ENCODE measurements at places on chromosomes 7 and 10.

- DNase-seq: no peak
Observed at GRCh38 chr7:81457852-81458522, 311.9 kb downstream of the HGF start.

DNA sequence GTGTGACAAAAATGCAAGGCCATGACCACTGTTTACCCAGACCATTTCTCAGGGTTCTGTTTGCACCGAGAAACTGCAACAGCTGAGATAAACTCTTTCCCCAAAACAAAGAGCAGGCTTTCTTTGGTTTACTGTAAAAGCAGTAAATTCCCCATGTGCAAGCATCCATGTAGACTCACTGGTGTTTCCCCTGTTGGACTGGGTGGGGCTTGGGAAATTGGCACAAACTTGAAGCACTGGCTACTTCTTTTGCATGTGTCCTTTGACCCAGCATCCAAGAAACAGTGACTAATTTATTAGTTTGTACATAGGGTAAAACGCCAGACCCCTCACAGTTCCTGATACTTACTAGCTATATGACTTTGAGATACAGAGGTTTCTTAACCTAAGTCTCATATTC, 12.3 kb downstream of the IQUB start:
- DNase-seq: no peak

- no peak for DNase-seq
Observed at GRCh38 chr7:145183069-145183468, 347.2 kb upstream of the TPK1 start.

GRCh38 chr10:125095228-125095627, 65.1 kb downstream of the CTBP2 start:
- no peak for DNase-seq

DNA sequence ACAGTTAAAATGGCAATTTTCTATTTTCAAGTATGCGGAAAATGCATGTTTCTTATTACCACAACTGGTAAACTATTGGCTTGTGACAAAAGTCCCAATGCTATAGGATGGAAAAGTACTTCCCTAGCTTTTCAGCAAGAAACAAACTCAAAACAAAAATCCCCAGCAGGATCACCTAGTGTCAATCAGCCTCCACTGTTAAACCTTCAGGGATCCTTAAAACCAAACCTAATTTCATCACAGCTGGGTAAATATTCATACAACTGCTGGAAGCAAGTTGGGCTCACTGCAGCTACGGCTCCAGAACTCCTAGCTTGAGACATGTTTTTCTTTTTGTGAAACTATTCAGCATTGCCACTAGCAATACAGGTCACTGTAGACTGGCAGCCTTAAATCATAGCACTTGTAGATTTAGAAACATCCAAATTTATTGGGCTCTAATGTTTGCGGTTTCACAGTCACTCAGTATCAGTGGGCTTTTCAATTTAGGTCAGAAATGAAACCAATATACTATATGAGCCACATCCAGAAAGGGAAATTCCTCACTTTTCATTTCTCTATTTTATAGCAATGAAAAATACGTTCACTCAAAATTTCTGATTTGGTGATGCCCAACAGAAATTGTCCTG, 145.2 kb upstream of the ANK3 start:
- no peak for DNase-seq

DNA sequence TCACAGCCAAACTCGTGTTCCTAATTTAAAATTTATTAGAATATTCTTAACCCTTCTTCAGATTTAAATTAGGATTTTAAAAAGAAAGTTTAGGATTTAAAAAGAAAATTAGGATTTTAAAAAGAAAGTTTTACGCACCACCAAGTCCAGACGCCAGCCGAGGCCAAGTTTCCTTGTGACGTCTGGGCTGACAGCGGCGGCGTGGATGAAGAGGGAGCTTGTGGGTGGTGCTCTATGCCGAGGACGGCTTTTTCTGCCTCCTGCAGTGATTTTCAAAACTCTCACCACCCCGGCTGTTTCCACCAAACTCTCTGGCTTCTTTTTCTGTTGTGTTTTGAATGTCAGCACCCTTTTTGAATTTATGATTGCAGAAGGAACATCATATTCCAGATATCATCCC, 252.9 kb downstream of the DNAJB6 start:
- DNase-seq: no peak

- peak; percentile 22 for DNase-seq
Observed at GRCh38 chr7:136869001-136869961, 829 bp downstream of the CHRM2 start.

DNA sequence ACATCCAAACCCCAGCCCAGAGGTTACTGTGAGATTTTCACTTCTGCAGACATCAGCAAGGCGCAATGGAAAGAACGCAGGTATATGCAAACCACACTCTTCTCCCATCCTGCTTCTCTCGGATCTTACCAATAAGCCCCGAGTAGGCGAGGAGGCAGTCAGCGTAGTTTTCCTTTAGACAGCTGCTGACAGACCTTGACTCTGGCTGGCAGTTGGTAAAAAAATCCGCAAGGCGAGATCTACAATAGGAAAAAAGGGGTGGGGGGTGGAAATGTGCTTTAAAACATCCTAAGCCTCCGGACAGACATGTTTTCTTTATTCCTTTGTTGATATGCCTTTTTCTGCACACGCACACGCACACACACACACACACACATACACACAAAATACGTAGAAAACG, 176.5 kb downstream of the GFRA1 start:
- DNase-seq: no peak
